Stimulated activated CD4-positive, alpha-beta T cell treated with anti-CD3 and anti-CD28 coated beads, Interleukin-4, amount 100 ng/mL, for 1 hour (primary cell): ENCODE measurements at places on chromosomes 3 and 15.

DNA sequence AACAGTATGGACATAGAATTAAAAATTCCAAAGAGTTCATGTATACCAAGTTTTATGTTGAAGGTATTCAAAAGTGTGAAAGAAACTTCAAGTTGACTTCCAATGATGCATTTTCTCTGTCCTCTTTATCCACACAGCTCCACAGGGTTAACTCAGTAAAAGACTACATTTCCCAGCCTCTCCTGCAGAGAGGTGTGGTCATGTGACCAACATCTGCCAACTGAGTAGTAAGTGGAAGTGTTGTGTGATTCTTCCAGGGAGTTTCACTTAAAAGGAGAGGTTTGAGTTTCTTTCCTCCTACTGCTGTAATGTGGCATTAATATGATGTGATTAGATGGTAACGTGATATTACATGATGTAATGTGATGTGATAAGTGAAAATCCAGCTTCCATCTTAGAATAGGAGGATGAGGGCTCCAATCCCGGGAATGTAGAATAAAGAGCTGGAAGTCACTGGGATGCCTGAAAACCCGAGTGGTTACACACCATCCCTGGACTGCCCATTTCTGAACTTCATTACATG is 280.6 kb downstream of the ARRDC4 start:
- no peak for DNase-seq

DNA sequence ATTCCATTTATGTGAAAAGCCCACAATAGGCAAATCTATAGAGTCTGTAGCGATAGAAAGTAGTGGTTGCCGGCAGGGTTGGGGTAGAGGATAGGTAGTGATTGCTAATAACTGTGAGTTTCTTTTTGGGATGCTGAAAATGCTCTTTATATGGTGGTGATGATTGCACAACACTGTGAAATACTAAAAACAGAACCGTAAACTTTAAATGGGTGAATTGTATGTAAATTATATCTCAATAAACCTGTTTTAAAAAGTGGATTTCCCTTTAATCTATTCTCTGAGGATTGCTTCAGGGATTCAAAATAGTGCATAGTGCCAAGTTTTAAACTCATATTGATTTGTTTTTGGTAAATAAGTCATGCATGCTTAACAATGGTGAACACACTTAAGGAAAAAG is 140.2 kb downstream of the LPP start:
- DNase-seq: no peak

GRCh38 chr15:93941697-93942096 is 289.7 kb upstream of the MCTP2 start:
- DNase-seq: no peak

DNA sequence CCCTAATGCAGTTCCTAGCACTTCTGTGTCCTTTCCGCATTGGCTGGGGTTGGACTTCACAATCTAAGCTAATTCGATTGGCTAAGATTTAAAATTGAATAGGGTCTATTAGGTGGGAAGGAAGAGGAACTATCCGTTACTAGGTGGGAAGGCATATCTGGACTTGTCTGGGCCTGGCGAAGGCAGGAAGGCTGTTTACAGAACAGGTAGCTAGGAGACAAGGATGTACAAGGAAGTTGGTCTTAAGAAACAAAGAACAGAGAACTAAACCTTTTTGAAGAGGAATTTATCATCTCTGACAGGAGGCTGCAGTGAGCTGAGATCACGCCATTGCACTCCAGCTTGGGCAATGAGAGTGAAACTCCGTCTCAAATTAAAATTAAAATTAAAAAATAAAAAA is 17.3 kb upstream of the ATG7 start:
- DNase-seq: no peak

DNA sequence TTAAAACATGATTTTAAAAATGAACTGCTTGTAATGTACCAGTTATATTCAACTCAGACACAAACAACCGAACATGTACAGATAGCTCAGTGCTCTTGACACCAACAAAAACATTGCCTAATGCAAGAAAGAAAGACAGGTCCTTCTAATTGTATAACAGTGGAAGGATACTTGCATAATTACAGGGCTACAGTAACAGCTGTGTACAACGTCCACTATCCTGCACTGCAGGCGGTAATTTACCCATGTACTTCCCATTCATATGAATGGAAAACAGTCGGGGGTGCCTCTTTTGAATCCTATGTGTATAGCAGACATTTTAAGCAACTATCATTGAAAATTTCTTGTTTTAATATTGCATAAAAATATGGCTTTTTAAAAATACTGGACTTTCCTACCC is 41.1 kb upstream of the PLSCR5 start:
- DNase-seq: no peak

- no peak for DNase-seq
Observed at GRCh38 chr3:101938262-101938847, 89.0 kb downstream of the NFKBIZ start.

DNA sequence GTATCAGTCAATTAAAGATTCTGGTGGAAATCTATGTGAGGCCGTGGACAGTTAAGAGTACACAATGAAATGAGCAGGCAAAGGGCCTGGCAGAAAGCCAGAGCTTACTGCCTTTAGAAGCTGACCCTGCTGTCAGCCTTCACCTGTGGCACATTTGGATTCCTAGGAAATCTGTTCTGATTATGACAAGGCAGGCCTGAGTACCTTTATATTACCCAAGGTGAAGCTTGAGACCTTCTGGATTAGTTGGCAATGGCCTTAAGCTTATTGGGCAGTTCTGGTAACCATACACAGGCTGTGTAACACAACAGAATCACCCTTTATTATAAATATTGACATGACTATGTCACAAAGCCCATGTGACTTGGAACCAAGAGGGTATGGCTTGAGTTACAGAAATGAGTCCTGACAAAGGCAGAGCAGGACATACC is 43.2 kb downstream of the NBEAL2 start:
- DNase-seq: no peak

- DNase-seq: no peak
Observed at GRCh38 chr3:30878862-30879261, 15.6 kb downstream of the GADL1 start.

DNA sequence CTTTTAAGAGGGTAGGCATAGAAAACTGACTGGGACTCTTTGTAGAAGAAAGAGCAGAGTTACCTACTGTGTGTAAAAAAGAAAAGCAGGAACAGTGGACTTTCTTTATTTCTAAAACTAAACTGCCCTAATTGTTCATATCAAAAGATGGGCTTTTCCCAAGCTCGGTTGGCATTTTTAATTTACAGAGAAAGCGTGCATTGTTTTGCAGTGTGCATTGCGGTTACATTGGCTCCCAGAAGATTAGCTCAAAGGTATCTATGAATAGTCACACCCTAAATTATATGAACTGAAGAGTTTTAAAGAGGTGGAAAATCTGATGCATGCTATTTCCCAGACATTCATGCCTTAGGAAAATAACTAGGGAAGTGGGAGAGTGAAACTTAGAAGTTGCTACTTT is 36.5 kb downstream of the MITF start:
- DNase-seq: no peak

GRCh38 chr15:56586206-56586605 is 121.3 kb upstream of the MNS1 start:
- DNase-seq: no peak

GRCh38 chr3:153127788-153128187 is 34.2 kb upstream of the RAP2B start:
- no peak for DNase-seq

- DNase-seq: no peak
Observed at GRCh38 chr15:78243491-78243941, 9.2 kb upstream of the ACSBG1 start.

- no peak for DNase-seq
Observed at GRCh38 chr3:159910991-159911663, 77.5 kb upstream of the IL12A start.

- no peak for DNase-seq
Observed at GRCh38 chr3:16721494-16721893, 116.3 kb upstream of the DAZL start.

GRCh38 chr3:150443331-150443741 is 35.2 kb downstream of the TSC22D2 start:
- no peak for DNase-seq

DNA sequence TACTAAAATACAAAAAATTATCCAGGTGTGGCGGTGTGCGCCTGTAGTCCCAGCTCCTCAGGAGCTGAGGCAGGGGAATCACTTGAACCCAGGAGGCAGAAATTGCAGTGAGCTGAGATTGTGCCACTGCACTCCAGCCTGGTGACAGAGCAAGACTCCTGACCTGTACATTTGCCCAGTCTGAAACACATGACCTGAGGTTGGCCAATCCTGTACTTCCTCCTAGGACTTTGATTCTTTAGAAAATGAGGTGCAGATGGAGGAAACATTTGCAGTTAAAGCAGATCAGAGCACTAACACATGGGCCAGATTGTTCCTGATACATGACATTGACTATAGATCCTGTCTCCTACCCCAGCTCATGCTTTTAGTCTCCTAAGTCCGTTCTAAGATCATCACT is 28.9 kb upstream of the LPP start:
- no peak for DNase-seq

- DNase-seq: no peak
Observed at GRCh38 chr3:10848261-10848660, 32.2 kb downstream of the SLC6A11 start.

- no peak for DNase-seq
Observed at GRCh38 chr3:158839966-158840365, 38.1 kb downstream of the MFSD1 start.

DNA sequence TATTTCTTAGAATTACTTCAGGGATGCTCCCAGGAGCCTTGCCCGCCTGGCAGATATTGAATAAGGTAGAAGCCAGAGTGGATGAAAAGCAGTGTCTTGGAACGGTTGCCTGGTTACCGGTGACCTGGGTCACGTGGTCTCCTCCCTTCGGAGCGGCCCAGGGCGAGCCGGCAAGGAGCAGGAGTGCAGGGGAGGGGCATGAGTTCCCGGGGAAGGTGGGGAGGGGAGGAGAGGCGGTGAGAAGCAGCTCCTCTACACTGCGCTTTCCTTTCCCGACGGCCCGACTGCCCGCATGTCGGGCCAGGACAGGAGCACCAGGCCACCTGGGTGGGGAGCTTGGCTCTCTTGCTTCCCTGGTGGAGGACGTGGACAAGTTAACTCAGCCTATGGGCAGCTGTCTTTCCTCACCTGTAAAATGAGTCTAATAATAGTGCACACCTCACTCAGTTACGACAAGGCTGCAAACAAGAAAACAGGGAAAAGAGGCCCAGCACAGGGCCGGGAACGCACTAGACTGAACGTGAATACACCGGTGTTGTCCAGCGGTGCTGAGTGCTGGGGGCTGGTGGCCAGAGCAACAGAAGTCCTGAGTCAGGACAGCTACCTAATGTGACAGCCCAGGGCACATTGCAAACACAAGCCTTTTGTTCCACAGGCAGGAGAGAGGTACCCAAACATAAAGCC is 198.3 kb downstream of the ADAMTS9 start:
- DNase-seq: no peak

GRCh38 chr3:38039101-38039898 is at the start of gene DLEC1:
TSS of gene DLEC1 (plus strand) at chr3:38039208. CDS start at chr3:38039226, 18 bp downstream.
- peak; percentile 67 for DNase-seq

DNA sequence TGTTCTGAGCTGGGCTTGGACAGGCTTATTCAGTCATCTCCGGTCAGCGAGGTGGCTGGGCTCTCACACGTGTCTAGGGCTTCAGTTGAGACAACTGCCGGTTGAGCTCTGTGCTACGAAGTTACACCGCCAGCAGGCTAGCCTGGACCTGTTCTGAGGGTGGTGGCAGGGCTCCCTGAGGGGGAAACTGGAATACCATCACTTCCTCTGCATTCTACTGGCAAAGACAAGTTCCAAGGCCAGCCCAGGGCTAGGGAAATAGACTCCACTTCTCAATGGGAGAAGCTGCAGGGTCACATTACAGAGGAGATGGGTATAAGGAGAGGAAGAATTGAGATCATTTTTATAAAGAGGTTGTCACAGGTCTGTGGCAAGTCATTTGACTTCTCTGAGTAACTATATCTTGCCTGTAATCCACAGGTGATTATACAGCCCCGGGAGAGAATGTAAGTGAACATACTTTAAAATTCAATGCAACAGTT is 106.8 kb upstream of the IL12A start:
- no peak for DNase-seq

DNA sequence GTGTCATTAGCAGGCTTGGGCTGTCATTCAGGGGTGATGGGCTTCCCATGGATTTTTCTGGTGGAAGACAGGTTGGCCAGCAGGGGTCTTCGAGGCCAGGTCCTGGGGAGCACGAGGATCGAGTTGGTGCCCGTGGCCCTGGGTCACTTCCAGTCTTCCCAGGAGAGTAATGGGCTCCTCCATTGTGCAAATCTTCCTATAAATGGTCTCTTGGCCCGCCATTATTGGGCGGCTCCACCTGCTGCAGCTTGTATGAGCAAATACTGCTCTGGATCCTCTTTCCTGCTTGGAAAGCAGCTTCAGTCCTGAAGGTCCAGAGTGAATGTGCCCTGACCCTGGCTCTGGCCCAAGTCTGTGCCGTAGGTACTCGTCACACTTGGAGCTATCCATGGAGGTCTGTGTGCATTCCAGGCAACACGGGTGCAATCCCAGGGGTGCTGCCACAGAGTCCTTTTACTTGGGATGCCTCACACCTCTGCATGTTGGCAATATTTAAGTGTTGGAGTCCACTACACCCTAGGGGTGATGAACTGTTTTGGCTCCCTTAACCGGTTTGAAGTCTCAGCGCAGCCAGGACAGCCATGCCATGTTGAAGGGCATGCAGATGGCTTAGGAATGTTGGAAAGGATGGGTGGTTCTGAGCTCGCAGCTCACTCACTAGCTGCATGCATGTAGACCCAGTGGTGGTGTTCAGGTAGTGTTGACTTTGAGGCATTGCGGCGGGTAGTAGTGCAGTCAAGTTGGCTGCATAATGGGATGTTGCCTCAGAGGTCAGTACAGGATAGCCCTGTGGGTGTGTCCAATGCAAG is 97.6 kb downstream of the SNRPN start:
- DNase-seq: no peak

GRCh38 chr3:117811786-117812185 is 1102.2 kb downstream of the TUSC7 start:
- DNase-seq: no peak

- DNase-seq: no peak
Observed at GRCh38 chr3:127305499-127306060, 17.7 kb upstream of the PRR20G start.

- DNase-seq: no peak
Observed at GRCh38 chr3:118543832-118544231, 490.8 kb downstream of the IGSF11 start.
